ENCODE measurements at places on chromosomes 2 and 18.

- no peak for DNase-seq
Measured at GRCh38 chr18:79829136-79829854, 31.6 kb downstream of the KCNG2 start.

DNA sequence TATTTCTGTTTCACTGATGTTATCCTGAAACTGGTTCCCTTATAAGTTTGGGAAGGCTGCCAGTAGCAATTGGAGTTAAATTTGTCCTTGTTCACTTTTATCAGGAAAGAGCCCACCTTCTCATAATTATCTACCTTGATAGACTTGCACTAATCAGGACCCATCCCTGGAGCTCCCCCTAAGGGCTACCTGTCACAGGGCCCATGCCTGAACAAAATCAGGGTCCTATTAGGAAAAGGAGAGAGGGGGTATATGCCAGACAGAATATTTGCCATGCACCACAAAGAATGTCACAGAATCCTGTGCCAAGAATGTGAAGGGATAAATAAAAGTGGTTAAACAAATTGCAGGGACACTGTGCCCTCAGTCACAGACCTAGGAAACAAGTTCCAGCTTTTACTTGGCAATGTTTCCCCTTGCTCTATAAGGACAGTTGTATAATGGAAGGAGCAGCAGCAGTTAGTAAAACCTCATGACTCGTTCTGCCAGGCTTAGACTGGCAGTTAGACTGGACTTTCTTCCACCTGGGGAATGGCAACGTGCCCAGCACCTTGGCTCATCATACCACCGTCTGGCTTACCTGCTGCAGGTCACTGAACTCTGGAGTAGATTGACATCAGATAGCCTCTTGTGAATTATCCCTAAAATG lies 32.3 kb upstream of the VWC2L start:
- DNase-seq, result no peak

DNA sequence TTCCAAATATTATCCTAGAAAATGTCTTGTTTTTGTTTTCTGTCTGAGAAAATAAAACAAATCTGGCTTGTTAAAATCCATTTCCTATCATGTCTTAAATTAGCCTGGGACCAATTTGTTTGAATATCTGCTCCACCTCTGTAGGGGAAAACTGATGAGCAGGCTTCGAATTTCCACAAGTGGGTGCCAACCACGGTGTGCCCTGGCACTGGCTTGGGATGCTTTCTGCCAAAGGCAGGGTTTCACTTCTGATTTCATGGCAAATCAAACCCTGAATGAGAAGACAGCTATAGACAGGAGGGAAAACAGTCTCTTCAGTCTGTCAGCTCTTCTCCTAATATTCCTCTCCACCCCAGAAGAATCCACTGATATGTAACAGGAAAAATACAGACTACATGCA lies 33.7 kb upstream of the STAT4 start:
- no peak for DNase-seq

DNA sequence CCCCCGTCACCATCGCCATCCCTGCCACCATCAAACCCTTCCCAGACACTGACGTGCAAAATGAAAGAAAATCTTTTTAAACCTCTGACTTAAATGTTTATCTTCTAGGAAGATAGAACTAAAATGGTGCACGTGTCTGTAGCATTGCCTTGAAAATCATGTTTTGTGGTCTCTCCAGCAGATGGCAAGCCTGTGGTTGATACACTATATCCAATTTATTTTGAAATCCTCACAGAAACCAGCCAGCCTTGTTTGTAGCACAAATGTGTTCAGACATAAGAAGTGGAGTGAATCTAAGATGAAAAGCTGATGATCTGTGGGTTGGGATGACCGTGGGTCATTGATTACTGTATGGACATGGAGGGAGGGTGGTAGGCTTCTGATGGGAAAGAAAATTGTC lies 436.2 kb upstream of the SMIM21 start:
- DNase-seq, result no peak

Measured in smooth muscle cell of the brain vasculature (primary cell).